ENCODE measurements at places on chromosomes 3 and 15. TPM values are rescaled to one million over a fixed set of nuclear protein-coding genes. Genes with fewer than 3 reads are reported as not detected.

Gene NME9
- total RNA-seq: 0.30 TPM

Gene IQCF6
- total RNA-seq: not detected

Gene TNFAIP8L3
- 0.28 TPM for total RNA-seq

Gene P2RY13
- not detected for total RNA-seq

Gene STT3B
- total RNA-seq: 236 TPM

Gene NEK10
- total RNA-seq: 0.53 TPM

Gene SPINK8
- total RNA-seq: not detected
